ENCODE measurements at places on chromosomes 7 and 10.

DNA sequence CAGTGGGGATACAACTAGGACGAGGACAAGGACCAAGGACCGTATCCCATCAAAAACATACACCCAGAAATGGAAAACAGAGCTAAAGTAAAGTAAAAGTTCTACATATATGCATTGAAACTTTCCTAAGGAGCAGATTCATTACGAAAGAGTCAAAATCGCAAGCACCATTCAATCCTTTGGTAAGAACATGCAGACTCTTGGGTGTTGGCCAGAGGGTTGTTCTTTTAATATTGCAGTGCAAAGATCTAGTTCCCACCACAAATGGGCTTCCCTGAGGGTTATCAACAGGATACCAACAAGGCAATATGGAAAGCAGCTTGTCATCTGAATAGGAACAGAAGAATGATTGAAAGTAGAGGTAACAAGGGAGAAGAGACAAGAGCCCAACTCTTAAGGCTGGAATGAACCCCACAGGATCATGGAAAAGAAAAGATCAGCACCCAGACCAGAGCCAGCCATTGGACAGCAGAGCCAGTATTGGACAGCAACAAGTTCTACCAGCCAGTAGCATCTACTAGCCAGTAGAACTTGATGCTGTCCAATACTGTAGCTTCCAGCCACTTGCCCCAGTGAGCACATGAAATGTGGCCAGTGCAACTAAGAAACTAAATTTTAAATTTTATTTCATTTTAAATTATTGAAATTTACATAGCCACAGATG lies 66.0 kb downstream of the OSBPL3 start:
- DNase-seq, result no peak

DNA sequence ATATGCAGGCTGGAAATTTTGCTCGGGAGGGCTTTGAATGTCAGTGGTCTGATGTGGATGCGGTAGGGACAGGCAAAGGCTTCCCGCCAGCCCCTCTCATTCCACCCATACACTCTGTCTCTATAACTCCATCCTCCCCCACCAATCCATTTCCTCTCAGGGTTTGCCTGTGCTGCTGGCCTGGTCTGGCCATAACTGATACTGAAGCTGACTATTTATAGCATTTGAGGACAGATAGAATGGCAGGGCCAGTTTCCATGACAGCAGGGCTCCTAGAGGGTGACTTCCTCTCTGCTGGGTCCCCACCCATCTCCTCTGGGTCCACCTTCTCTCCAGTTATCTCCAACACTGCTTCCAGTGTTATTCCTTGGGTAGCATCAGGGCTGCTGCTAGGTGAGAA lies 6.6 kb upstream of the PDLIM1 start:
- no peak for DNase-seq

DNA sequence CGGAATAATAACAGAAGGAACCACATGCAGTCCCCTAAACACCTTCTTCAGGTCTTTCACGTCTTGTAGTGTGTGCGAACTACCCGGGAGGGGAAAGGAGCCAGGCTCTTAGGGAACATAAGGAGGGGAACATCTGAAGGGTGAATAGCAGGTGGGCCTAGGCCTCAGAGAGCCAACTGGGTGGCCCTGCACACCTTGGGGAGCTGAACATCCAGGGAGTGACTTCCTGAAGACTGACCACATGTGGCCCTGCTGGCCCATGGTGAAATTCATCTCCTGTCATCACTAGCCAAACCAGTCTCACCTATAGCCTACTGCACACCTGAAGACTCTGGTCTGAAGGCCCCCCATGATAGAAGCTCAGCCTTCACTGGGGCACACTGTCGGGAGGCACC lies 5.6 kb downstream of the CALML3 start:
- DNase-seq, result no peak

DNA sequence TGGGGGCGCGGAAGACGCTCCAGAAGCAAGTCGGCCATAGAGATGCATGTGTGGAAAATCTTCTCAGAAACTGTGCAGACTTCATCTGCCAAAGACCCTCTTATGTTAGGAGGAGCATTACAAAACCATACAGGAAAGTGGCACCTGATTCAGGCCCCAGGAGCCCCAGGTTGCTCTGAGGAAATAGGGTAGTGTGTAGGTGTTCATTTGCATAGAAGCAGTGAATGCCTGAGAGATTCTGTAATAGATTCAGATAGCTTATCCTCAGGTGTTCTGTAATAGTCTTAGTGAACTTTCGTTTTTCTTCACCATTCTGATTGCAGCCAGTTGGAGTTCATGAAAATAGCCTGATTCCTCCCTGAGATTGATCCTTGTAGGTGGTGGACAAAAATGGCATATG lies 106.4 kb upstream of the GJD4 start:
- no peak for DNase-seq

DNA sequence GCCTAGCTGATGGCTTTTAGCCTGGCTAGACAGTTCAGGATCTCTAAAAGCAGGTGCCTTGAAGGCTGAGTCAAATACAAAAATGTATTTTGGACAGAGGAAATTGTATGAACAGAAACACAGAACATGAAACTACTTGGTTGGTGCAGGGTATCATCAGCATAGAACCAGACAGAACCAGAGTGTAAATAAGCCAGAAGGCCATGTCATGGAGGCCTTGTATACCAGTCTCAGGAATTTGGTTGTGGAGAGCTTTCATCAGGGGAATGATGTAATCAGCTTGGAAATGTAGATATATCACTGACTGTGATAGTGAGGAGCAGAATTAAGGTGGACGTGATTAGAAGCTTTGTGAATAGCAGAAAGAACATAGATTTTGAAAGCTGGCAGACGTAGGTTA lies 82.9 kb downstream of the CFTR start:
- DNase-seq, result no peak

DNA sequence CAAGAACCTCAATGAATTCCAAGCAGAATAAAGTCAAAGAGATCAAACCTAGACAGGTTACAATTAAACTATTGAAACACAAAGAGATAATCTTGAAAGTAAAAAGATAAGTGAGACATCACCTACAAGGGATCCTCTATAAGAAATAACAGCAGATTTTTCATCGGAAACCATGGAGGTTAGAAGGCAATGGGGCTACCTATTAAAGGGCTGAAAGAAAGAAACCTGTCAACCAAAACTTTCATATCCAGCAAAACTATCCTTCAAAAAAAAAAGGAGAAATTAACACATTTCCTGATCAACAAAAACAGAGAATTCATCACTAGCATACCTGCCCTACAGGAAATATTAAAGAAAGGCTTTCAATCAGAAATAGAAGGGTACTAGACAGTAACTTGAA lies 244.9 kb downstream of the ARHGAP12 start:
- no peak for DNase-seq

GRCh38 chr10:47184724-47185330 lies 115.2 kb upstream of the GDF10 start:
- DNase-seq, result no peak

GRCh38 chr10:108358912-108359311 lies 1194.4 kb upstream of the SORCS1 start:
- DNase-seq, result peak; percentile 97

DNA sequence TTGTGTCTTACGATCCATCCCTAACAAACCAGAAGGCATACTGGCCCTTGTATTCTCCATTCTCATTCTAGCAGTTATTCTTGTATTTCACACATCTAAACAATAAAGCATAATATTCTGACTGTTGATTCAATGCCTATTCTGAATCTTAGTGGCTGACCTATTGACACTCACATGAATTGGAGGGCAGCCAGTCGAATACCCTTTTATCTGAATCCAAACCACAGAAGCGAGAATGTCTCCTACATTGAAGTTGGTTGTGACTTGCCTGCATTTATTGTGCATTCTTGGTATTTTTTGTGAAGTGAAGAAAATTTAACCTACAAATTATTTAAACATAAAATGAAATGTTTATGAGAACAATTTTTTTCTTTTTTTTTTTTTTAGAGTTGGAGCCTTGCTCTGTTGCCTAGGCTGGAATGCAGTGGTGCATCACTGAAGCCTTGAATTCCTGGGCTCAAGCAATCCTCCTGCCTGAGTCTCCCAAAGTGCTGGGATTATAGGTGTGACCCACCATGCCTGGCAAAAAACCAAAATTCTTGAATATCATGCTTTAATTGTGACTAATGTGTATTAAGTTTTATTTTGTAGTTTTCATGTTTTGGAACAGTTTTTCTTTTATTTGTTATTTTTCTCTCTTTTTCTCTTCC lies 22.7 kb downstream of the EXOC4 start:
- no peak for DNase-seq

DNA sequence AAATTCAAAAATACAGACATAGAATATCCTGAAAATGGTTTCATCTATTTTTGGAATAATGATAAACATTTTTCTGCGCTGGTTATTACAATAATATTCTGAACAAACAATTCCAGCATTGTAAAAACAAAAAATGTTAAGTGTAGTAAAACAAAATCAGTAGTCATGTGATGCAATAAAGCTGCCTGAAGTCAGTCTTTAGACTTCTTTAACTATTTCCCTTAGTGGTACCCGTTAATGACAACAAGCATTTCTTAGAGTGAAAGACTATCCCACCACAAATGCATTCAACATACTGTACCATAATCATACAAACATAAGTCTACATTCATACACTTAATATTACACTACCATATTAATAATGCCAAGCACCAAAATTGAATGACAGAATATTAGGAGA lies 1.6 kb downstream of the SKAP2 start:
- DNase-seq, result no peak

DNA sequence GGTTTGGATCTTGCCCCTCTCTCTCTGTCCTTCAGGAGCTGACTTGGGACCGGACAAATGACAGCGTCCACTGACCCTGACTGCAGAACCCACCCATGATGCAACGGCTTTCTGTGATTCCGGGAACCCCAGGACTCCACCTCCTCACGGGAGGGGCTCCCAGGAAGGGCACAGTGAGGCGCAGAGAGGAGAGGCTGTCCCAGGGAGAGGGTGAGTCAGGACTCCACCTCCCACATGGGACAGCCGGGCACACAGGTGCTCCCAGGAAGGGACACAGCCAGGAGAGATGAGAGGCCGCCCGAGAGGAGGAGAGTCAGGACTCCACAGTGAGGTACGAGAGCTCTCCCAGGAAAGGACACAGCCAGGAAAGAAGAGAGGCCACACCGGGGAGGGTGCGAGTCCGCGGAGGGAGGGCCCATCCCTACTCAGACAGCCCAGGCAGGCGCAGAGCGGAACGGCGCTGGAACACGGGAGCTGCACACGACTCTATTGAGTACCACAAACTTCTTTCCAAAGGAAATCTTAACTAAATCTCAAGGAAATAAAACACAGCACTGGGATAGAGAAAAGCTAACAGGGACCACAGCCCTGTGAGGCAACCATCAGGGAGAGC lies 162.5 kb downstream of the MAD1L1 start:
- no peak for DNase-seq

GRCh38 chr7:158052381-158053060 lies 535.1 kb downstream of the PTPRN2 start:
- DNase-seq, result no peak

DNA sequence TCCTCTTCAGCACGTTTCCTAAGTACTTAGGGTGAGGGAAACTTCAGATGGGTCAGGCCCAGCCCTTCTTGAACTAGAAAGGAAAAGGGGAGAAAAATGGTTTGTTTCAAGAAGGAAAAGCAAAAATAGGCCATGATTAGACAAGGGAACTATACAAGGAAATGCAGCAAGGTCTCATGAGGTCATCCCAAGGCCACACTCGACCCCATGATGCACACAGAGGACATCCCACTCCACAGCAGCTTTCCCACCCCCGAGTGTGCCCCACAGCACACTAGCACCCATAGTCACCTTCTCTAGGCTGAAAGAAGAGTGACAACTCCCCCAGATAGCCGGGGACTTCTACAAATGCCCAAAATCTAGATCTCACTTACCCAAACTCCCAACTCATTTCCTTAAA lies 173.4 kb downstream of the FAM107B start:
- no peak for DNase-seq

GRCh38 chr7:35520810-35521625 lies 173.9 kb downstream of the HERPUD2 start:
- no peak for DNase-seq

DNA sequence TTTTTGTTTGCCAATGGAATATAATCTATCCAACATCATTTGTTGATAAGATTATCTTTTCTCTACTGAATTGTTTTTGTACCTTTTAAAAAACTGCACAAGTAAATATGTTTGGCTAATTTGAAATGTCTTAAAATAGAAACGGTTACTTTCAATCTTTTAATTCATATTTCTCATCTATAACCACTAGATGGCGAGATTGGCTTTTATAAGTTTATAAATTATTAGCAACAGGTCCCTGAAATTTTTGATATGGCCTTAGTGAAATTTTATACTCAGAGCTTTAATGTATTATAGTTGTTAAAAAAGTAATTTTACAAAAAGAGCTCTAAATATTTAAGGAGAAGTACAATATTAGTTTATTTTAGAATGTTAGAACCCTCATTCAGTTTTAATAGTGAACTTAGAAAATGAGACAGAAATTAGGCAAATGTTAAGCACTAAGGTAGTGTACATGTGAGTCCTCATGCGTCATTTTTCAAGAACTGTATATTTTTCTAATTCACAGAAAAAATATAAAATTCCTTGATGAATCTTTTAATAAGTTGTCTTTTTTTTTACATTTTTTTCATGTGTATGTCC lies 592.5 kb downstream of the ARL4A start:
- peak; percentile 58 for DNase-seq

- DNase-seq, result no peak
Observed at GRCh38 chr7:158265743-158266080, 321.9 kb downstream of the PTPRN2 start.

GRCh38 chr7:100568896-100569844 lies 4.5 kb downstream of the SAP25 start:
- DNase-seq, result no peak

- no peak for DNase-seq
Observed at GRCh38 chr7:145784809-145785780, 331.5 kb upstream of the CNTNAP2 start.

DNA sequence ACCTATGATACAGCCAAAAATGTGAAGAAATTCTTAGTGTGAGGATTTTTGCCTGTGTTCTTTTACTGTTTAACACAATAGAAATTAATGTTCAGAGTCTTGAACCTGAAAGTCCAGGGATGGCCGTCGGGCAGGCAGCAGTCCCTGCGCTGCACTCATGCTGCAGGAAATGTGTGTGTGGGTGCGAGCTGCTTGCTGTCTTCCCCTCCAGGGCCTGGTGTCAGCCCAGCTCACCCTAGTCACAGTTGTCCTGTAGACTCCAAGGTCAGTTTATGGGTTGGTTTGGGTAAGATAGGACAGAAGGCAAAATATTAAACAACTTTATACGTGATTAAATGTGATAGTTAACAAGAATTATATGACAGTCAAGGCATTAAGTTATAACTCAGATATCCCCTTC lies 78.7 kb downstream of the DYNC2I1 start:
- no peak for DNase-seq

DNA sequence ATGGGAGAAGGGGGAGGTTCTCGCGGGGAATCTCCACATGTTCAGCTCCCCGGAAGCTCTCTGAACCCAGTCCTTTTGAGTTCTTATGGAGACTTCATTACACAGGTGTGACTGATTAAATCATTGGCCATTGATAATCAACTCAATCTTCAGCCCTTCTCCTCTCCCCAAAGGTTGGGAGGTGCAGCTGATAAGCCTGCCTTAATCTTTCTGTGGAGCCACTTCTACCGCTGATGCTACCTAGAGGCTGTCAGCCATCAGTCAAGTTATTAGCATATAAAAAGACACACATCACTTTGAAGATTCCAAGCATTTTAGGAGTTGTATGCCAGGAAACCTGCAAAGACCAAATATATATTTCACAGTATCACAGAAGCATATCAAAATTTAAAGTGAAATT lies 91.7 kb downstream of the MARCHF5 start:
- no peak for DNase-seq

GRCh38 chr10:70954381-70955176 lies 66.2 kb upstream of the PCBD1 start:
- DNase-seq, result no peak
